ENCODE measurements at places on chromosomes 5 and 9.

GRCh38 chr5:132389585-132390286, 20.2 kb downstream of the SLC22A5 start:
- DNase-seq, result peak; percentile 100

DNA sequence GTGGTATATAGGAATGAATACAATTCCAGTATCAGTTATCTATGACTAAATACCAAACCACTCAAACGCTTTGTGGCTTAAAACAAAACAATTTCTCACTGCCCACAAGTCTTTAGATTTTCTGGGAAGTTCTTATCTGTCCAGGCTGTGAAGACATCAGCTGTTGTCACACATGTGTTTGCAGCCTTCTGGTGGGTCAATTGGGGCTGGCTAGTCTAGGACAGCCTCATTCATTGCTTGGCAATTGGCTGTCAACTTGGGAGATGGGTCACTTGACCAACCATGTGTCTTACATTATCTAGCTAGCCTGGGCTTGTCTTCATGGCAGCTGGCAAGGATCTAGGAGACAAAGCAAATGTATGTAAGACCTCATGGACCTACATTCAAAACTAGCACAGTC, 53.8 kb upstream of the PAPPA start:
- DNase-seq, result no peak

DNA sequence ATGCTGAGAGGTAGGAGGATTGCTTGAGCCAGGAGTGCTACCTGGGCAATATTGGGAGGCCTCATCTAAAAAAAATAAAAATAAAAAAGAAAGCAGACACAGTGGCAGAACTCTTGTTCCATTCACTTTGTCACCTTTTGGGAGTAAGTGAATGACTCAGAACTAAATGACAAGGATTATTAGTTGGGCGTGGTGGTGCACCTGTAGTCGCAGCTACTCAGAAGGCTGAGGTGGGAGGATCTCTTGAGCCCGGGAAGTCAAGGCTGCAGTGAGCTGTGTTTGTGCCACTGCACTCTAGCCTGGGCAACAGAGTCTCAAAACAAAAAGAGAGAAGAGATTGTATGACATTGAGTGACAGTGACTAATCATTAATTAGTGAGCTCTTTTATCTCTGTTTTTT, 34.1 kb downstream of the MCCC2 start:
- DNase-seq, result no peak

DNA sequence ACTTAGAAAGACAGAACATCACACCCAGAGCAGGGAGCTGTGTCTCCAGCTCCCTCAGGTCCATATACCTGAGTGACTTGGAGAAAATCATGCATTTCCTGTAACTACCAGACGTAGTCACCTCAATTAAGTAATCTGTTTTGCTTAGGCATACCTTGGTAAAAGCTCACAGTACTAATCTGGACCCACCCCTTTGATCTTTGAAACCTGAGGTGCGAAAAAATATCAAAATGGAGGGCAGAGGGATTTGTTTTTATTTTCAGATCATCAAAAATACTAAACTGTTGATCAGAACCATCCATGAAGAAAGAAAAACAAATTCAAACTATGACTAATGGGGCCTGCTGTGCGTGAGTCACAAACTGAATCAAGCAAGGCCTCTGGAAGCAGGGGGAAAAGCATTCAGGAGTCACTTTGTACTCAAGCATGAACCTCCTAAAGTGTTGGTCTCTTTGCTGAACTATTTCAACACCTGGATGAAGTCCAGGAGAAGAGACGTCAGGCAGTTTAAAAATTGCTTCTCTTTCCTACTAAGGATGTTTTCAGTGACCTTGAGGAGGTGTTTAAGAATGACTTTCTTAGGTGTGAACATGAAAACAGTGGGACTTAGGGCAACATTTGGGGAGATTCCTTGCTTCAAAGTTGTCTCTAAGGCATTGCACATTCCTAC, 76.3 kb downstream of the MUSK start:
- DNase-seq, result peak; percentile 96

GRCh38 chr9:113742878-113743277, 133.2 kb upstream of the ZNF618 start:
- DNase-seq, result no peak

DNA sequence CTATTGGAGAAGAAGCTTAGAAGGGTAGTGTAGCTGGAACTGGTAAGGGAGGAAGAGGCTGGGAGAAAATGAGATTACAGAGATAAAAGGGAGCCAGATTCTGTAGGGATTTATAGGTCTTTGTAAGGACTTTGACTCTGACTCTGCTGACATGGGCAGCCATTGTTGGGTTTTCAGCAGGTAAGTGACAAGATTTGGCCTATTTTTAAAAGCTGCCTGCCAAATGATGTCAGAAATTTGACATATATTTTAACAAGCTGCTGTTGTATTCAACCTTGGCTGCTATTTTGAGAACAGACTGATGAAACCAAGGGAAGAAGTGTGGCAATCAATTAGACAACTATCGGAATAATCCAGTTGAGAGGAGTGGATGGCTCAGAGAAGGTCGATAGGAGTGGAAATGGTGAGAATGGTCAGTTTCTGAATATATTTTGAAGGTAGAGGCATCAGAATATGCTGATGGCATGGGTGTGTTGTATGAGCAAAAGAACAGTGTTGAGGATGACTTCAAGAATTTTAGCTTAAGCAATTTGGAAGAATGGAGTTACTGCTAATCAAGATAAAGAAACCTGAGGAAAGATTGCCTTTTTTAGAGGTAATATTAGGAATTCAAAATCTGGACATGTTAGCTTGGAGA, 56.8 kb downstream of the KCTD16 start:
- DNase-seq, result no peak

DNA sequence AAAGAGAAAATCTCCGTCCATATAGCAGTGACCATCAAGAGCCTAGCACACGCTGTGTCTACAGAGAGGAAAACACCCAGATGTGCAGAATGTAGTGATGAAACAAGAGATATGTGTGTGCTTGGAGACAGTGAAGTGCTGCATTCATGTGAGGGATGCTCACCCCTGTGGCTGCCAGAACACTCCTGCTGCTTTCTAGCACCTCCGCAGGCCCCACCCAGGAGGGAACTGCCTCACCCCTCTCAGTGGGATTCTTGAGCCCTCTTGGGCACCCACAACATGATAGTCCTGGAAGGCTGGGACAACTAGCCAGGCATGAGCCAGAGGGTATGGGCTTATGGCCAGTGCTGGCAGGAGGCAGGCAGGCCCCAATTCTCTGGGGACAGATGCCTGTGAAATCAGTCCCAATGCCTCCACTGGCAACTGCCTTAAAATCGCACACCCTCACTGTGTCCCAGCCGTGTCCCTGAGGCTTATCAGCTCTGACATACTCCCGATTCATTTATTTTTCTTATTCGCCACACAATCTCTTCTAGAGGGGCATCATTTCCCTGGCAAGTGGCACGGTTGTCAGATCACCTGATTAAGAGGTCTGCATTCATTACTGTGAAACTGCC, 73.2 kb upstream of the FSTL4 start:
- DNase-seq, result no peak

- DNase-seq, result no peak
Observed at GRCh38 chr5:160152901-160153300, 33.7 kb upstream of the PWWP2A start.

GRCh38 chr5:165559645-165560044, 2054.2 kb downstream of the MAT2B start:
- DNase-seq, result no peak

DNA sequence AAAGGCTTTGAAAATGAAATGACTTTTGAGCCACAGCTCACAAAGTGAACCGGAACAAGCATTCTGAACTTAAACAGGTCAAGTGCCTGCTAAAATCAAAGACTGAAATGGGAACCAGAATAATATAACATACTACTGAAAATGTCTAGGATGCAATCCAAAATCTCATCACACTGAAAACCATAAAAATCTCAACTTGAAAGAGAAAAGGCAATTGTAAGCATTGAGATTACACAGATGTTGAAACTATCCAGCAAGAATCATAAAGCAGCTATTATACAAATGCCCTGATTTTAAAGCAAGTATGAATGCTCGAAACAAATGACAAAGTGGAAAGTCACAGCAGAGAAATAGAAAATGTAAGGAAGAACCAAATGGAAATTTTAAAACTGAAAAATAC, 211.5 kb upstream of the GAS1 start:
- DNase-seq, result no peak

- peak; percentile 63 for DNase-seq
Observed at GRCh38 chr5:107395632-107396350, 274.9 kb downstream of the EFNA5 start.

DNA sequence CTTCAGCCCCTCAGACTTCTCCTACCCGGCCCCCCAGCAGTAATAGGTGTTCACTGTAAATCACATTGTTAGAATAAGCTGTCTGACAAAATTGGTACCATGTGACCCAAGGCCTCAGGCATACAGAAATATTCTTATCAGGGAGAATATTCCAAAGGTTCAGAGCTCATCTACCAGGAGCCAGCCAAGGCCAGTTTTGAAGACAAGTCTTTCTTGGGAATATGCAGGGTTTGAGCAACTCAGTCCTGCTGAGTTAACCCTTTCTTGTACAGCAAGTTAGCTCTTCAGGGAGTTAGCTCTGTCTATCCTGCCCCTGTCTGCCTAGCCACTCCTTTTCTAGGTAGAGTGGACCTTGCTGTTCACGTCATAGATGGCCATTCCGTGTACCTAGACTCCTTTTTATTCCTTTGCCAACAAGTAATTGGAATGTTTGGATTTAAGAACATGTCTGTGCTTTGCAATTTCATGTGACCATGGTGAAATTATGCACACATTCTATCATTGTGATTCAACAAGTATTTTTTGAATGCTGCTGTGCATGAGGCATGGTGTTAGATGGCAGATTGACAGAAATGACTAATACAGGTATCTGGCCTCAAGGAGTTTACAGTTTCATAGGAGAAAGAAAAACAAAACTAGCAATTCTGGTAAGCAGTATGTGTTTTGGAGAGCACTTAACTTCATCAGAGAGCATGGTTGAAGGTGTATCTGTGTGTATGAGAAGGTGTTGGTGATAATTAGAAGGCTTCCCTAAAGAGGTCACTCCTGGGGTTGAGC, 22.6 kb downstream of the TGFBR1 start:
- DNase-seq, result peak; percentile 81

GRCh38 chr9:6418764-6419163, 5.8 kb downstream of the UHRF2 start:
- DNase-seq, result no peak

Data from kidney tubule cell (primary cell).